ENCODE measurements at places on chromosomes 12 and 14.

DNA sequence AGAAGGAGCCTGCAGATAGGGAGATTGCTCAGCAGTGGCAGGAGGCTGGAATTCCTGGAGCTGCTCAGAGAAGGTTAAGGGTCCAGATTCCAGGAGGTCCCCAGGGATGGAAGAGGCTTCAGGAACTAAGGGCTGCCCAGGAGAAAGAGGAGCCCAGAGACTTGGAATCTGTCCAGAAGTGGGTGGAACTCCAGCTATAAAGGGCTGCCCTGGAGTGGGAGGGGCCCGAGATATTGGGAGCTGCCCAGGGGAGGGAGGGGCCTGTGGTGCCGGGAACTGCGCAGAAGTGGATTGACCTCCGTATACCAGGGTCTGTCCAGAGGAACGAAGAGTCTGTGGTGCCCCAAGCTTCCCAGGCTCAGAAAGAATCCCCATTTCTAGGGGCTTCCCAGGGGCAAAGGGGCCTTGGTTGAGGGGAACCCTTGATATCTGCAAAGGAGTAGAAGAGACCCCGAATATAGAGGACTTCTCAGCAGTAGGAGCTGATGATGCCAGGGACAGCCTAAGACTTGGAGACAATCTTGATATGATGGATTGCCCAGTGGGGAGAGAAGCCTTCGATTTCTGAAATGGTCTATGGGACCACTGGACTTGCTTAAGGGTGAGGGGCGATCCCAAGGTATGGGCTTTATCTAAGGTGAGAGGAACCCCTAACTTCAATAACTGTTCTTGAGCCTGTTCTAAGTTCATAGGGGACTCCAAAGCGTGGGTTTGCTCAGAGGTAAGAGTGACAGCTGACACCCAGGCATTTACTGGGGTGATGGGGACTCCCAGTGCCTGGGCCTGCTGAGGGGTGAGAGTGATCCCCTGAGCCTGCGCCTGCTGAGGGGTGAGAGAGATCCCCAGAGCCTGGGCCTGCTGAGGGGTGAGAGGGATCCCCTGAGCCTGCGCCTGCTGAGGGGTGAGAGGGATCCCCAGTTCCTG, 45.0 kb downstream of the FAM186A start:
- no peak for DNase-seq

DNA sequence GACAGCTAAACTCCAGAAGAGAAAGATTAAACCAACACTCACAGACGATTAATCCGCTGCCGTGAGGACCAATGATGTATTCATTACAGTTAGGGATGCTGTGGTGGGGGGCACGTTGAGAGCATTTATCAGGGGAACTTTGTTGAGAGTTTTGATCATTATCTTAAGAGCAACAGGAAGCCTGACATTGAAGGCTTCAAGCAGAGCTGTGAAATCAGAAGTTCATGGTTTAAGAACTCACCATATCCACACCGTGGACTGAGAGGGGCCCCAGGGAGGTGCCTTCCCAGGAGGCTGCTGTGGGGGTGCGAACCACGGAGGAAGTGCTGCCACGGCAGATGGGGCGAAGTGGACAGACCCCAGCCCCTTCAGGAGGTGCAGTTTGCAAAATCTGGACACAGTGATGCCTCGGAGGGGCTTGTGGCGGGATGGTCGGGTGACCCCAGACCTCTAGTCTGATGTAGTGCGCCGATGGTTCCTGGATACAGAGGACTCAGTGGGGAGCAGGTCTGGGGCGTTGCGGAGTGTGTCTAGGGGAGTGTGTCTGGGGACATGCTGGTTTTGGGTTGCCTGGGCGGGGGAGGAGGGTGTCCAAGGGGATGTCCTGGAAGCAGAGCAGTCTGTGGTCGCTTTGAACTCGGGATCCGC, 73.0 kb downstream of the DIO3 start:
- DNase-seq = no peak

DNA sequence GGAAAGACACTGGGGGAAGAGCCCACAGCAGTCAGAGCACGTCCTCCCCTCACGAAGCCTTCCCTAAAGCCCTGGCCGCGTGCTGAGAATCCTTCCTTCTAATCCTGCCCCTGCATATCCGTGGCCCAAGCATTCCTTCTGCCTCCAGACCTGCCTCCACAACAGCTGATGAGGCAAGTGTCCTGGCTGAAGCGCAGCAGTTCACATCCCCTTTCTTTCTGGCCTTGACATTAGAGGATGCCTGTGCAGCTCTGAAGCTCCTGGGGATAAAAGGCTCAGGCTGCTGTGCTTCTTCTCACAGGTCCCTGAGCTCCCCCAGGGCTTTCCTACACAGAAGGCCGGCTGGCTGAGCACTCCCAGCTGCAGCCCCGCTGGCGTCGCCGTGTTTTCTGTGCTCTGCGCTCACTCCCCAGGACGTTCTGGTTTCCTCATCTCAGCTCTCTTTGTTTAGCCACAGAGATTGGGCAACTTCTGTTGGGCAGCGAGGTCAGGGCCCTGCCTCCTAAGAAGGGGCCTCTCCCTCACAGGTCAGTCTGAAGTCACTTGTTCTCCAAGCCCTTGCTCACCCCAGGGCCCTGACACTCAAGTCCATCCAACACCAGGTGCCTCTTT, 45.8 kb downstream of the NINJ2 start:
- no peak for DNase-seq

GRCh38 chr12:107372229-107372658, 278.9 kb upstream of the CRY1 start:
- no peak for DNase-seq

- no peak for DNase-seq
Measured at GRCh38 chr12:78118036-78118435, 287.3 kb downstream of the NAV3 start.

GRCh38 chr14:74257941-74258763, 18.9 kb downstream of the VSX2 start:
- DNase-seq = no peak

DNA sequence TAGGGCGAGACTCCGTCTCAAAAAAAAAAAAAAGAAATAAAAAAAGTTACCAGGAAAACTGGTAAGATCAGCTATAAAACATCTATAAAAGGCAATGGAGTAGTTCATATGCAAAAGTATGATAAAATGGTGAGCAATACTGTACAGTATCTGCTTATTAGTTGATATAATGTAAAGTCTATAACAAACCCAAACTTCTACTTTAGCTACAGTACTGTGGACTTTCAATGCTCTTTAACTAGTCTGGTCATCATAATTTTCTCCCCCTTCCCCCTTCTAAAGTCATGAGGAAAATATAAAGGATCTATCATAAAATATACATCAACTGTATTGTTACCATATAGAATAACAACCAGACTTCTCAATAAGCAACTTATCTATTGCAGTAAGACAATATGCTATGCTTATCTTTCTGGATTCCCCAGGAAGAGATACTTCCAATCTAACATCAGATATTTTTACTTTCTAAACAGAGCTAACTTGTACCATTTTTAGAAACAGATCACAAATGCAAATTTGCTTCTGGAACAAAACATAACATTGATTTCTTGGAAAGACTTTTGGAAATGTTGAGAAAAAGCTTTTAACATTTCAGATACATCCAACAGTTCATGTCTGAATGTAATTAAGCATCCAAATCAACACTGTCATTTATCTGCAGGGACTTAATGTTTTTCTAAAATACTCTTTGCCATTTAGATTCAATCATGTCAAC, 43.8 kb downstream of the MDM2 start:
- DNase-seq = no peak

Measured in putamen (tissue), 1 donor.